ENCODE measurements at places on chromosomes 2 and 18.

DNA sequence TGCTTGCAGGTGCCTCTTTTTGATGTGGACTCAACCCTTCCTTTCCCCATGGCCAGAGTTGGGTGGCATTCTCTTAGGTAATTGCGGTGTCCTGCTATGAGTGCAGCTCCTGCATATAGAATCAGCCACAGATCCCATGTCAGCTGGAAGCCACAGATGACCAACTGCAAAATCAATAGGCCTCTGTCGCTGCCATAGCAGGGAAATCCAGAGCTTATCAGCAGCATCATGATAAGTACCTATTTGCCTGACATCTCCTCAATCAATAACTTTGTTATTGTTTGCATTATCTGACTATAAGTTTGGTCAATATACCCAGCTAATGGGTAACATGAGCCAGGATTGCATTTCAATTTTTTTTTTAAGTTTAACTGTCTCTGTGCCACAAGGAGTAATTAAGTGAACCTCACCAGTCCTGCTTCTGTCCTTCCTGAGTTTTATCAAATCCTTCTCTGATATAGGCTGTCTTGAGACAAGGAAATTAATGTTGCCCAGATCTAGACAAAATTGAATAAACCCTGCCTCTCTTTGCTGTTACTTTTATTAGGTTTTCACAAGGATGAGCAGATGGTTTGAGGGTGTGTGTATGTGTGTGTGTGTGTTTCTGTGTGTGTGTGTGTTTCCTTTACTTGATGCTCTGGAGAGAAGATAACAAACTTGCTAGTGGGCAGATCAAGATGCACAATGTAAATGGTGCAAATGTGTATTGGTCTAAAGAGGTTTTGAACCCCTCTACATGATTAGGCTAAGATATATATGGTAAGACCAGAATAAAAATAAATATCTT is 59.6 kb upstream of the CREB1 start:
- DNase-seq = no peak

- no peak for DNase-seq
Measured at GRCh38 chr2:86319700-86320580, 17.5 kb downstream of the REEP1 start.

- no peak for DNase-seq
Measured at GRCh38 chr18:9726175-9726574, 18.1 kb downstream of the RAB31 start.

- no peak for DNase-seq
Measured at GRCh38 chr2:113234721-113235346, 43.9 kb downstream of the PAX8 start.

GRCh38 chr2:215316336-215316735 is 4.5 kb downstream of the ATIC start:
- no peak for DNase-seq

DNA sequence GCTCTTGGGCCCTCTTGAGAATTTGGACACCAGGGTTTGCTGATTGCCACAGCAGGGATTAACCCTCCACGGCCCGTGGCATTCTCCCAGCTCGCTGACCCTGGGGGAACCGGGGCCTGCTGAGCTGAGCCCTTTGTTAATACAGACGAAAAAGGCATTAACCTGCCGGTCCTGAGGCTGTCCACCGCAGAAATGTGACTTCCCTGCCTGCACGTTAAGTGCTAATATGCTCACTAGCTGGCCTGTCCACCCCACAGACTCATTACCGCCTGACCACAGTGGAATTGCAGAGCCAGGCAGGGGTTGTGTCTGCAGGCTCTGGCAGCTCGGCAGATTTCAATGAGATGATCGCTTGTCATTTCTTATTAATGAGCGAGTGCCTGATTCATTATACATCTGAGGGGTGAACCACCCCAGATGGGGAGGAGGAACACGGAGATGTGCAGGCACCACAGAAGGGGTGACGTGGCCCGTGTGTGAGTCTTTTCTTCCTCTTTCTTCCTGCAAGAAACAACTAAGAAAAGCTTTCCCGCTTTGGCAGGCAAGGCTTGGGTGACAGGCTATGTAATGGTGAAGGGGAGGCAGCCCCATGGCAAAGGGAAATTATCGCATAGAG is 126.0 kb downstream of the GLI2 start:
- DNase-seq = no peak

GRCh38 chr2:204706939-204707338 is 161.7 kb downstream of the PARD3B start:
- DNase-seq = no peak

DNA sequence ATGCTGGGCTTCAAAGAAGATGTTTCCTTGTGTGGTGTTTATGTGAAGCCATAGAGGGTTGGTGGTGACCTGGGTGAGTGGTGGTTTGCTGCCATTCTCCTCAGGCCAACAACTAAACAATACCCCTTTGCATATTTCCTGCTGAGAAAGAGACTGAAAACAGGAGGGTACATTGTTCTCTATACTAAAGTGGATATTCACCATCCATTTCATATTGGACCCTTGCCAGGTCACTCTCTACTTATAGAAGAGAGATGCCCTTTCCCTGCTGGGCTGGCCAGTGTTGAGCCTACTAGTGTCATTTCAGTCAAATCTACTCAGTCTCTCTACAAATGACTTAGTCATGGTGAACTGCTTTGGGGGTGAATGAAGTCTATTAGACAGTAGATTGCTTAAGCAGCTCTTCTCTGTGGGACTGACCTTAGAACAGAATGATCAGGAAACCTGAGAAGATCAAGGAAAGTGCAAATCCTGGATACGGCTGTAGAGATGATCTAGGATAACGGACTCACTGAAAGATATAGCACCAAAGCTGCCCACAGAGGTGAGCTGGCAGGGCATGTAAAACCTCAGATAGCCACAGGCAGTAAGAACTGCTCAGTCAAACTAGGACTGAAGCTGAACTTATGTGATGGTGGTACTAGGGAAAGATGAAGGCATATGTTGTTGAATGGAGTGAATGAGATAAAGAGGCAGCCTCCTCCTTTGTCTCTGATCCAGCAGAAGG is 154.9 kb downstream of the MYO3B start:
- no peak for DNase-seq
